ENCODE measurements at places on chromosomes 13 and 19.

DNA sequence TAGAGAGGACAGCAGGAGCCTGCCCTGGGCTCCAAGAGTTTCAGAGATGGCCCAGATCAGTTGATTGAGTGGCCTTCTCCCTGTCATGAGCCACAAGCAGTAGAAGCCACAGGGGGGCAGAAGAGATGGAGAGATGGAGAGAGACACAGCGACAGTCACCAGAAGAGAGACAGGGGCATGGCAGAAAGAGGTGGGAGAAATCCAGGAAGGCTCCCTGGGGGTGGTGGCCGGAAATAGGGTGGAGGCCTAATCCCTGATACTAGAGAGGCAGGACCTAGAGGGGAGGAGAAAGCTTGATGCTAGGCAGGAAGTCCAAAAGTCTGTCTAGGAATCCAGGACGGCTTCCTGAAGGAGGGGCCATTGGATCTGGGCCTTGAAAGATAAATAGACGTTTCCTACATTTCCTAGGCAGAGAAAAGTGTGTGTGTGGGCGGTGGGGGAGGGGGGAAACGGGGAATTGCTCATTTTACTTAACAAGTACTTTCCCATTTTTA is 9.6 kb upstream of the TPM4 start:
- DNase-seq, result no peak

- DNase-seq, result no peak
Observed at GRCh38 chr13:96533408-96533807, 443.5 kb downstream of the HS6ST3 start.

- DNase-seq, result no peak
Observed at GRCh38 chr13:65540175-65540574, 1690.0 kb downstream of the PCDH9 start.

- no peak for DNase-seq
Observed at GRCh38 chr19:55256562-55257460, 2.0 kb downstream of the PPP6R1 start.

DNA sequence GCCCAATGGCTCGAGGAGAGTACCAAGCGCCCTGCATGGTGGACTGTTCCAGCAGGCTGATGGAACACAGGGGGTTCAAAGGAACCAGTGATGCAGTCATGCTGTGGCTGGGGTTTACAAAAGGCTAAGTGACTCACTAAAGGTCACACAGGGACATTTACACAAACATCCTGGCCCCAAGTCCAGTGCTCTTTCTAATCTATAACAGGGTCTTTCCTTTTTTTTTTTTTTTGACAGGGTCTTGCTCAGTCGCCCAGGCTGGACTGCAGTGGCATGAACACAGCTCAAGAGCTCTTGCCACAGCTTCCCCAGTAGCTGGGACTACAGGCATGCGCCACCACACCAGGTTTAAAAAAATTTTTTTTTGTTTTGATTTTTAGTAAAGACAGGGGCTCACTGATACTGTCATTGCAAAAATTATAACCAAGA is 2.8 kb upstream of the SLC25A15 start:
- DNase-seq, result no peak

DNA sequence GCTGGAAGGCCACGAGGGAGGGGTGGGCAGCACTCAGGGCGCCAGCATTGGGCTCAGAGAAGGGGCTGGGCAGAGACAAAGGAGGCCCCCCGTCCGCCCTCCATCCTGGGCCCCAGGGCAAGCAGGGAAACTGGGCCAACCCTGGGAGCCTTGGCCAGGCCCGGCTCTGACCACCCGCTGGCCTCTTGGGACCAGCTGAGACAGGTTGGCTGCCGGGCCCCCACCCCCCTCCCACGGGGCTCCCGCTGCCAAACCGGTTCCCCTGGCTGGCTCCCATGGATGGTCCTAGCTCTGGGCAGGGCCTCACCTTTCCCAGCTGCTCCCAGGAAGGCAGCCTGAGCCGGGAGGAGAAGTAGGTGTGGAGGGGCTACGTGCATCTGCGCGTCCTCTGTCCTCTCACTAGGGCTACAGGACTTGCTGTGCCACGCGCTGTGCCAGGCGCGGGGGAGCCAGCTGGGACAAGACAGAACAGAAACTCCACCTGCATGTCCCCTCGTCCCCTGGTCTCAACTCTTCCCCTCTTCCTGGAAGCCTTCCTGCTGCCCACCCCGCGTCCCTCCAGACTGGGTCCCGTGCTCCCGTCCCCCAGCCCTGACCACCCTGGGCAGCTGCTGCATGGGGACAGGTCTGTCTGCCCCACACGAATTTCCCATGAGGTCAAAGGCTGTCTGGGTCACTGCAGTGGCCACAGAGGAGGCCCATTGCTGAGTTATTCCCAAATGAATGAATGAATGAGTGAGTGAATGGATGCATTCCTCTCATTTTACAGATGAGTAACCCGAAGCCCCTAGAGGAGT is 29.1 kb upstream of the NCCRP1 start:
- no peak for DNase-seq

GRCh38 chr13:40061466-40062450 is 406.3 kb downstream of the COG6 start:
- no peak for DNase-seq

DNA sequence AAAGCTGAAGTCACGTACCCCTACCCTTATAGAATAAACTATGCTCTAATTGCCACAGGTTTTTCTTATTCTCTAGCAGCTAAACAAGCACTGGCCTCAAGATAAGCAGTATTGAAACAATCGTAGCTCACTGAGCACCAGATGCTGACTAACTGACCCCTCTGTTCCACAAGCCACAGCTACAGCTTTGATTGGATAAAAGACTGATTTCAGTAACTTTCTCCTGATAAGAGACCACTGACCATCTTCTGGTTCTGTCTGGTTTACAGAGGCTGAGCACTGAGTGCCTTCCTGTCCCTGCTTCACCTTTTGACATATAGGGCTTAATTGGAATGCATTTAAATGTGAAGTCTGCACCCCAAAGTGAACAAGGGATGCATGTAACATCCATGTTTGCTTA is 8.4 kb upstream of the RAP2A start:
- no peak for DNase-seq

DNA sequence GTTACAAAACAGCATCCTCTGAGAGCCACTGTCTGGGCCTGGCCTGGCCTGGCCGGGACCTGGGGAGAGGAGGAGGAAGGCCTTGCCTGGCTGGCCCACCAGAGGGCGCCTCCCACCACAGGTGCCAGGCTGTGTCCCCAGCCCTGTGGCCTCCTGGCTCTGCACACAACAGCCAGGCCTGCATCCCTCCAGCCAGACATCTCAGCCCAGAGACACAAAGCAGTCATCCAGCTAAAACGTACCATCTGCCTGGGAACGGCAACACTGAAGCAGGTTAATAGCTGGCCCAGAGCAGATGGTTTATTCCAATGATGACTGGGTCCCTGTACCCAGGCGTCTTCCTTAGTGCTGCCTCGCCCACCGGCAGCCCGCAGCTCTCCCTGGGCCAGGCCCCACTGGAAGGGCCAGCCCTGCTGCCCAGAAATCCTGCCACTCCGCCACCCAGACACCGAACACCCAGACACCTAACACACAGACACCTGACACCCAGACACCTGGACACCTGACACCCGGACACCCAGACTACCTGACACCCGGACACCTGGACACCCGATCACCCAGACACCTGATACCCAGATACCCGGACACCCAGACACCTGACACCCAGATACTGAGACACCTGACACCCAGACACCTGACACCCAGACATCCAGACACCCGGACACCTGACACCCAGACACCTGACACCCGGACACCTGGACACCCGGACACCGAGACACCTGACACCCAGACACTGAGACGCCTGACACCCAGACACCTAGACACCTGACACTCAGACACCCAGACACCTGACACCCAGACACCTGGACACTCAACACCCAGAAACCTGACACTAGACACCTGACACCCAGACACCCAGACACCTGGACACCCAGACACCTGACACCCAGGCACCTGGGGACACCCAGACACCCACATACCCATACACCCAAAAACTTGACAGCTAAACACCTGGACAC is 20.1 kb downstream of the C19orf12 start:
- DNase-seq, result peak; percentile 63

- DNase-seq, result no peak
Observed at GRCh38 chr13:110942248-110942981, 27.5 kb upstream of the ANKRD10 start.

- no peak for DNase-seq
Observed at GRCh38 chr13:70527599-70527998, 419.3 kb upstream of the KLHL1 start.

DNA sequence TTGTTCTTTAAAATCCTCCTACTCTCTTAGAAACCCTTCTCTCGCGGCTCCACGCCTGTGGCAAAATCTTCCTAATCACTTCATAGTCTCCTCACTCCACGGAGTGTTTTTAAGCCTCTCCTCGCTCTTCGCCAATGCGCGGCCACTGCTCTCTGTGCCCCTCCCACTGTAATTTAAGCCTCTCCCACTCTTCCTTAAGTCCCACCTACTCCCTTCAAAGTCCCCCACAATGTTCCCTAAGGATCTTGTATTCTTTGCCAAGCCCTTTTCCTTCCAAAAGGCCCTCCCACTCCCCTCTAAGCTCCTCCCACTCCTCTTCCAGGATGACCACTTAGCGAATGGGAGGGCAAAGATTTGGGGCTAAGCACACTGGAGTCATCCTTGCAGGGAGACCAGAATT is 1.3 kb downstream of the FIZ1 start:
- DNase-seq, result no peak

- no peak for DNase-seq
Observed at GRCh38 chr13:32905063-32905863, 111.0 kb upstream of the KL start.

- DNase-seq, result no peak
Observed at GRCh38 chr19:40933025-40933424, 51.0 kb upstream of the CYP2A7 start.

- DNase-seq, result no peak
Observed at GRCh38 chr13:31214435-31214834, 14.7 kb downstream of the B3GLCT start.

DNA sequence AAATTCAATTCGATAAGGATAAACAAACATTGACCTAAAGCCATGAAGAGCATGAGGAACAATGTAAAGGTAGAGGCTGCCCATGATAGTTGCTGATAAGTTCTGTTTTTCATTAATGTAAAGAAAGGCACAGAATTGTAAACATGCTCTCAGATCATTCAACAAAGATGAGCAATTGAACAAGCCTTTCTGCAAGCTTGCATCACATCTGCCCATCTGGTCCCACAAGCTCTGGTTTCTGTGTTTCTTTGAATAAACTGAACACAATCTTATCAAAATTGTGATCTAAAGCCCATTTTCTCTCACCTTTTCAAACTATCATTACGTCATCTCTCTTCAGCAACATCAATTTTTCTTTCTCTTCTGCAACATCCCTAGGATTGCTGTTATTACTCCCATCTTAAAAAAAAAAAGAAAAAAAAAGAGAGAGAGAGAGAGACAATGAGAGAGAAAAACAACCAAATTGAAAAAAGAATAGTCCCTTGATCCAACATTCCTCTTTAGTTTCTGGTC is 487.2 kb upstream of the GPC6 start:
- DNase-seq, result no peak

DNA sequence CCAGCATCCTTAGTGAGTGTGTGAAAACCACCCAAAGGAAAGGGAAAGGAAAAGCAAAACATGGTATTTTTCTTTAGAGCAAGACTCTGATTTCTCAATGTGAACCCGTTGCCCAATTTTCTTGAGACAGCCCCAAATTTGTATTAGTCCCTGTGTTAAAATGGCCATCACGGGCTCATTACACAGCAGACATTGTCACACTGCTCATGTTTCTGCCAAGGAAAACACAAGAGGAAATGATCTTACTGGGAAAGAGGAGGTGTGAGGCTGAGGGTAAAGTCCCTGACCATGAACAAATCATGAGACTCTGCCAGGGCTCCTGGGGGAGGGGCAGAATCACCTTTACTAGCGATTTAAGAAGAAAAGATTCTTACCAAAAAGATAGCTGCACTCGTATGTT is 54.4 kb downstream of the FAM124A start:
- DNase-seq, result no peak

DNA sequence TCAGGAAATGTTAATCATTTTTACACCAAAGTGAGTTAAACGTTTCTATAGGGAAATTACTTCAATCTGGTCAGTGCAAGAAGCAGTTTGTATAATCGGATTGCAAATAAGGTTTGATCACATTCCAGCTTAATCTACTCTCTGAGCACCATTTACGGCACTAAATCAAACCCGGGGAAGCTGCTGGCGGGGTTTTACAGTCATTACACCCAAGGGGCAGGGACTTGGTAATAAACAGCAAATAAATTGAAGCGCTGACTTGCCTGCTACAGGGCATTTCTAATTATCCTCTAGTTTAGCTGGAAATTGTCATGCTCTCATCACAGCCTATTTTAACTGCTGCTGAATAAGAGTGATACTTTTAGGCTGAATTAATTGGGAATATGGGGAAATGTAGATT is 152.1 kb upstream of the SOX21 start:
- DNase-seq, result no peak

- peak; percentile 45 for DNase-seq
Observed at GRCh38 chr19:46009530-46010510, 13.0 kb downstream of the PGLYRP1 start.

GRCh38 chr13:66574606-66575005 is 655.5 kb downstream of the PCDH9 start:
- DNase-seq, result no peak

GRCh38 chr13:39760521-39760920 is 105.1 kb downstream of the COG6 start:
- DNase-seq, result no peak

DNA sequence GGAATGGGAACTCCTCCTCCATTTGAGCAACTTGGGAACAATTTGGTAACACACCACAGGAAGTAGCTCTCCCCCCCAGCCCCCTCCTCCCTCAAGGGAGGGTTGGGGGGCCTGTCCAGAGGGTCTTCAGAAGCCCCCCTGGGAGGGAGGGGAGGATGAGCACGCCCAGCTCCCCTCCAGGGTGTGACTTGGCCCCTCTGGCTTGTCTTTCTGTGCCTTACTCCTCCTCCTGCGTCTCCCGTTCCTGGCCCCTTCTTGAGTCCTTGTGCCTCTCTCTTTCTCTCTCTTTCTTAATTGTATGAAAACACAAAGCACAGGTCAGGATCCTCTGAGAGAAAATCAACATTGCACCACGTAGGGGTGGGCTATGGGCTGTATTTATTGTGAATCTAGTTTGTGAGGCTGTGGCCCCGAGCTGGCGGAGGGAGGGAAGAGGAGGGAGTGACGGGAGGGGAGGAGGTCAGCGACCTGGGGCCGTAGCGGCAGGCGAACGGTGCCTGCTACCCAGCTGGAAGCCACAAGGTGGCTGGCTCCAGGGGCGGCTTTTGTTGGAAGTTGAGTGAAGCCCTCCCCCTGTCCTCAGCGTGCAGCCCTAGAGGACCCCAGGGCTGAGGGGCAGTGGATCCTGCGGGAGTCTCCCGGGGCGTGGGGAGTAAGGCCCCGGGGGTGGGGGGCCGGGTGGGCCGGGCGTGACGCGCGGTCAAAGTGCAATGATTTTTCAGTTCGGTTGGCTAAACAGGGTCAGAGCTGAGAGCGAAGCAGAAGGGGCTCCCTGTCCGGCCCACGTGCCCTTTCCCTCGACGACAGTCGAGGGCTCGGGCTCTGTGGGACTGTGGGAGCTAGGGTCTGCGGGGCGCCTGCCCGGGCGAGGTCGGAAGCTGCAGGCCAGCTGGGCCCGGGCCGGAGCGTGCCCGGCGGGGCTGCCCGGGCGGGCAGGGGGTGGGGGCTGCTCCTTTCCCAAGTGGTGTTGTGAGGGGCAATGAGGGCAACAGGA is 6.4 kb downstream of the LYL1 start:
- DNase-seq, result no peak

GRCh38 chr13:77583581-77583980 is 48.1 kb downstream of the SCEL start:
- DNase-seq, result no peak

GRCh38 chr13:35886332-35887114 is 244.7 kb downstream of the DCLK1 start:
- DNase-seq, result no peak
